ENCODE measurements at places on chromosomes 1 and 21.

DNA sequence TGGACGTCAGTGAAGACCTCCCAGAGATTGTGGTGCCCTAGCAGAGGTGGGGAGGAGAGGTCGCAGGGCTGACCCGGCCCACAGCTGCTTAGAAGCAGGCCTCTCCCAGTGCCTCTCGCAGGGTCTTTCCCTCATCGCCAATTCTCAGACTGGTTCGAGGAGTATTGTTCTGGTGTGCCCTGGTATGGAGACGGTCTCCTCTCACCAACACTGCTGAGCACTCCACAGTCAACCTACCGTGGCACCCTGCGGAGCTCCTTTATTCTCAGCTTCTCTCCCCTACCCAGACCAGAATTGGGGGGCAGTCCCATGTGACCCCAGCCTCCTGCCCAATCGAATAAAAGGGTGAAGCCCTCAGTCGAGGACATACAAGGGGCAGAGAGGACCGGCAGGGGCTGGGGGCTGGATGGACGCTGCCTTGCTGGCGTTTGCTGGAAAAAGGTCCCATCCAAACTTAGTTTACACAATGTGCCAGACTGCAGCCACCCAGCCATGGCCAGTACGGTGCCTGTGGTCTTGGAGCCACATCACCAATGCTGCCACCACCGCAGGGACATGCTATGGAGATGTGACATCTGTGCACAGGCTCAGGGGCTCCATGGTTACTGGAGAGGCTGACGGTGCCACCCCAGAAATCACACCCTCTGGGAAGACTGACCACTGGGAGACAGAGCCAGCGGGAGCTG lies 80.8 kb downstream of the STUM start:
- DNase-seq = no peak

DNA sequence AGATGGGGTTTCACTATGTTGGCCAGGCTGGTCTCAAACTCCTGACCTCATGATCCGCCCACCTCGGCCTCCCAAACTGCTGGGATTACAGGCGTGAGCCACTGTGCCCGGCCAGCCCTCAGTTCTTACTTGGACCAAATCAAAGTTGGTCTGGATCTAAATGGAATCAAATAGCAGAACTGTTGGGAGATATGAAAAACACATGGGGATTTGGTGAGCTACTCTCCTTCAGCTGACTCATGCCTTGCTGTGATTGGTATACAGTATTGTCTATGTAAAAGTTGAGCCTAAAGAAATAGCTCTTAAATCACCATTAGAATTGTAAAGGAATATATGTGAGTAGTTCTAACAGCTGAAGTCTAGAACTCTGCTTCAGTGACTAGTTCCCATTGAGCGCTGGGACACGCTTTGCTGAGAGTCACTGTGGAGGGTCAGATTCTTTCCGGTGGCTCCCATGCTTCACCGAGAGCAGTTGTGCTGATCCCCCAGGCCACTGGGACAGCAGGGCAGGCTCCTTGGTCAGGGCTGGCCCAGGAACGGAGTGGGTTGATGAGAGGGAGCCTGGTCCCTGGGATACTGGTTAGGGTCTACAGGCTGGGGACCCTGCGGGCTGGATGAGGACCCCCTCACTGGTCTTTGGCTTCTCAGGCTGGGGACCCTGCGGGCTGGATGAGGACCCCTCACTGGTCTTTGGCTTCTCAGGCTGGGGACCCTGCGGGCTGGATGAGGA lies 14.0 kb downstream of the PKNOX1 start:
- no peak for DNase-seq

DNA sequence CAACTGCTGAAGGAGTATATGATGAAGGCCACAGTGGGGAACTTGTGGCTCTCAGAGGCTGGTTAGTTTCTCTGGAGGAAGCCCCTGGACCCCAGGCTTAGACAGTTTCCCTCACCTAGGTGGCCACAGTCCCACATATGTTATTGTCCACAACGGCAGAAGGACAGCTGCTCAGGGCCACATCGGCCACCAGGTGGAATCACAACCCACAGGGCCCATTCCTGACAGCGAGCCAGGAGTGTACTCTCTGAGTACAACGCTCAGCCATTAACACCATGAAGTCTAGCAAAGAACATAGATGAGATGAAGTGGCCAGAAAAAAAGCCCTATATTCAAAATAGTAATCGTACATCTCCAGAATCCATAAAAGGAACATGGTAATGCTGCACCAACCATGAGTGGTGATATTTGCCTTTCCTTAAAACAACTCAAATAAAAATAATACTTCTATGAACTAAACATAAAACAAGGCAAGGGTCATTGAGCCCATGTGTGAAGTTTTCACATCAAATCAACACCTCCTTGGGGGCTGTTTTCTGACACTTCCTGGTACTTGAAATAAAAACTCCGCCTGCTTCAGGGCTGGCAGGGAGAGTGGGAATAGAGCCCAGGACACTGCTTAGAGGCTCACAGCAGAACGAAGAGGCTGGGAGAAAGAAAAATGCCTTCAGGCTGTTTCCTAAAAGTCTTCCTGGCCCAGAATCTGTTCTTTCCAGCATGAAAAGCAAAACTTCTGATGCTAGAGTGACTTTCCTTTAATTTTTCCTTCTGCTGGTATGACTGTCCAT lies 383.3 kb downstream of the HHAT start:
- DNase-seq = no peak

DNA sequence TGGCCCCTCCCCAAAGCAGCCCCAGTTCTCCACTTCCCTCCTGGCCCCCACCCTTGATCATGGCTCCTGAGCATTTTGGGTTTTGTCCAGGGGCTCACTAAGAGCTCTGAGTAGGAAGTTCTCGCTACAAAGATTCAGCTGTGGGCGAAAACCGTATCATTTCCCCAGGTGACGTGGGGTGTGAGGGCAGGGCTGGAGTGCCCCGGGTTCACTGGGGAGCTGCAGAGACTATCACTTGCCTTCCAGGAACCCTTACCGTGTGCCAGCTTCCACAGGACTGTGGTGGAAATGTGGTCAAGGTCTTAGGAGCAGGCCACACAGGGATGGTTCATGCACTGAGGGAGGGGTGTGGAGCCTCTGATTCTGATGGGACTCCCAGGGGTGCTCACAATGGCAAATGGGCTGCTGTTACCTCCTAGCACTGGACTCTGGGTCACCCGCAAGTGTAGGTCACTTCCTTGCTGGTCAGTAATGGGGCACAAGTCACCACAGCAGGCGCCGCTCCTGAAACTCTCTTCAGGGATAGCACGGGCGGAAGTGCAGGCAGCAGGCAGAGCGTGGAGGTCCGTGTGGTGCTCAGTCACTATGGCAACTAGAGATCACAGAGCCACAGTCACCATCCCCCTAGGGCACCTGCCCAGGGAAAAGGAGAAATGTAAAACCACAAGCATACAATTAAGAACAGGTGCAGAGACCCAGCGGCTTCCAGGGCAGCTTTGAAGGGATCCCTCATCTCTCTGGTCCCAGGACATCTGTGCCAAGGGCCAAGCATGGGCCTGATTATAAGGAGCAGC lies 35.4 kb downstream of the RSPH1 start:
- DNase-seq = no peak

GRCh38 chr1:32780628-32781234 lies 36.4 kb downstream of the YARS1 start:
- DNase-seq = no peak

DNA sequence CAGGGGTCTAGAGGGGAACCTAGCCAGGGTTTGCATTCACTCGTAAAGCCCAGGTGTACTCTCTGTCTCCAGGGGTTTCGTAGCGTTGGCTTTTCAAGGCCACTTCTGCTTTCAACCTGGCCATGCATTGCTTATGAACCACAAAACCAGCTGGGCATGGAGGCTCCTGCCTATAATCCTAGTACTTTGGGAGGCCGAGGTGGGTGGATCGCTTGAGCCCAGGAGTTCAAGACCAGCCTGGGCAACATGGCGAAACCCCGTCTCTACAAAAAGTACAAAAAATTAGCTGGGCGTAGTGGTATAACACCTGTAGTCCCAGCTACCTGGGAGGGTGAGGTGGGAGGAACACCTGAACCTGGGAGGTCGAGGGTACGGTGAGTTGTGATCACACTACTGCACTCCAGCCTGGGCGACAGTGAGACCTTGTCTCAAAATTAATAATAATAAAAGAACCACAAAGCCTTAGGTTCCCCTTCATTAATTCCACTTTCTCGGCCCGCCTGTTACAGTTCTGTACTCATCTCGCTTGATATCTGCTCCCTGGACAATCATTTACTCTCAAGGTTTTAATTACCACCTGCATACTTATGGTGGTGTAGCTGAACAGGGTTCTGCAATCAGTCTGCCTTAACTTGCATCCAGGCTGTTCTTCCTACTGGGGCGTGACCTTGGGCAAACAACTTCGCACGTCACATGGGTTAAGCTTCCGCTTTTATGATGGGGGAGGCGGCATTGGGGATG lies 6.1 kb downstream of the SLC16A4 start:
- no peak for DNase-seq

- DNase-seq = no peak
These were observed 115.2 kb upstream of the DMRTA2 start for GRCh38 chr1:50538476-50538875.

- no peak for DNase-seq
These were observed 33.9 kb upstream of the GRIK3 start for GRCh38 chr1:37068260-37068659.

DNA sequence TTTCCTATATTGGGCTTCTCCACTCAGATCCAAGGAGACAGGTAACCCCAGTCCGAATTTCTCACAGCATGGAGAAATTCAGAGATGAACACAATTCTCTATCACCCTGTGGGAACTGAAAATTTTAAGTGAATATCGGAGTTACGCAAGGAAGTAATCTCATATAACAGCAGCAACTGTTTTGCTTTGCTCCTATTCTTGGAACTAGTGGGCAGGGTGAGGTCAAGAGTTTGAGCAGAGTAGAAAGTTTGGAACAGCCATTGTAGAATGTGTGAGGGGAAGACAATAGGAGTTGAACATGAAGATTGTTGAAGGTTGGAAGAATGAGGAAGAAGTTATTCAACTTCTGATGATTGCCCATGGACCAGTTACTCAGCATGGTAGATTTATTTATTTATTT lies 24.3 kb upstream of the SLC35D1 start:
- no peak for DNase-seq

- DNase-seq = no peak
These were observed 339.1 kb downstream of the PTPRC start for GRCh38 chr1:198977909-198978308.

DNA sequence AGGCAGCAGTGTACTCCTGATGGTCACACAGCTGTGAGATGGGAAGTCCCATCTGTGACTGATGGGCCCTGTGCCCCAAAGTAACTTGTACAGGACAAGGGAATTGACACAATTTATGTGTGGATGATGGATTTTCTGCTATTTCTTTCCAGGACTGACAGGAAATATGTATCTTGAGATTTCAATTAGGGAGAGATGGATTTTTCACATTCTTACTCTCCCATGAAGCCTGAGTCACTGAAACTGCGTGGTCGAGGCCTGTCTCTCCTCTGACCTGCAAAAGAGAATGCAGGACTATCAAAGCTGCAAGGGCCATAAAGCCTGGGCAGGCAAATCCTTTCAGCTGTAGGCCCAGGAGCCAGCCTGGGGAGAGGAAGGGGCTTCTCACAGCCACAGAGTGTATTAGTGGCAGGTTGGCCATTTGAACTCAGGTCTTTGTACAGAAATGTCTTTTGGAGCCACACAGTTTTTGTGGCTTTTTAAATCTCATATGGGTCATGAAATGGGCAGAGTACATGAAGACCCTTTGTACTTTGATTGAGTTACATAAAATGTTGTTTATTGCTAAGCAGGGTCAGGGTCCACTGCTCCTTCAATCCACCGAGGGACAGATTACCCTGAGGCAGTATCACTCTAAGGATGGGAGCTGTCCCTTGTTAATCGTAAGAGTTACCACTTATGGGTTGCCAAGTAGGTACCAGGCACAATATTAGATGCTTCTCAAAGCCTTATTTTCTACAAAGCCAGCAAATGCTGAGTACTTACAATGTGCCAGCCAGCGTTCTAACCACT lies 14.8 kb downstream of the ALX3 start:
- no peak for DNase-seq

GRCh38 chr1:185570962-185571361 lies 163.2 kb upstream of the HMCN1 start:
- no peak for DNase-seq

All from stimulated activated CD4-positive, alpha-beta T cell treated with anti-CD3 and anti-CD28 coated beads, TNF-alpha, amount 100 ng/mL, for 1 hour (primary cell).